MCF 10A (cell line): ENCODE measurements at places on chromosomes 4 and X.
A peak's percentile ranks its signal among the peaks of the same experiment; 100 is the strongest.

DNA sequence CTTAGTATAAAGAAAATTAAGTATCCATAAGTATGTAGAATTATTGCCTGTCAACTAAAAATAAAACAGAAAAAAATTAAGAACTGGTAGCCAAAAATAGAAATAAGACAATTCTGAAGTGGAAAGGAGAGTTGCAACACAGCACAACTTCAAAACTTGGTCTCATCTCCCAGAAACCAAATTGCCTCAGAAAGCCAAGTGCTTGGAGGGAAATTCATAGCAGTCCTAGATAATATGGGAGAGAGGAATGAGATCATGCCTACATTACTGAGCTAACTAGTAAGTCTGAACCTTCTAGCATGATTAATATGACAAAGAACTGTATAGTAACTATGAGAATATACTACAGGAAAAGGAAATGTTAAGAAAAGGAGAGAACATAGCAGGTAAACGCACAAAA is 256.5 kb downstream of the LDB2 start:
- peaks cover 73% of the 10 kb centered on the region for H3K27me3 ChIP-seq
- peaks cover 7% of the 10 kb centered on the region for H3K4me1 ChIP-seq
- H3K4me3 ChIP-seq: no peak overlapping the region

GRCh38 chrX:71913156-71913950 is 2.7 kb downstream of the NHSL2 start:
- no peak for DNase-seq
- H3K4me1 ChIP-seq: no peaks in the 10 kb centered on the region
- H3K27me3 ChIP-seq: peaks cover 74% of the 10 kb centered on the region
- no peak overlapping the region for H3K27ac ChIP-seq
- H3K4me3 ChIP-seq: no peak overlapping the region
- H3K36me3 ChIP-seq: no peaks in the 10 kb centered on the region

DNA sequence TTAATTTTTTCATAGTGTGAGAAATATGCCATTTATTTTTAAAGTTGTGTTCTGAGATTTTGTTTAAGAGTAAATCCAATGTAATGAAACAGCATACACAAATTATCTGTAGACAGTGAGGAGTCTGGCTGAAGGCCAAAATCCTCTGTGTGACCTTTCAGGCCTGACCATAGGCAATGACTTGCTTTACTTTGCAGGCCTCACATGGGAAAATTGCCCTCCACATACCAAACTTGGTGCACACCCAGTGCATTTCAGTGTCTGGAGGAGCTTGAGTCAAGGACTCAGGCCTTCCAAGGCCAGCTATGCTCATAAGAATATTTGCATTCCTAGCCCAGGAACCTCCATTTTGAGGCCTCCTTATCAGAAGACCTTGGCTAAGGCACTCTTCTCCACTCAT is 430.1 kb downstream of the GABRG1 start:
- no peaks in the 10 kb centered on the region for H3K36me3 ChIP-seq
- peak; percentile 76 for DNase-seq
- peaks cover 7% of the 10 kb centered on the region for H3K4me1 ChIP-seq

DNA sequence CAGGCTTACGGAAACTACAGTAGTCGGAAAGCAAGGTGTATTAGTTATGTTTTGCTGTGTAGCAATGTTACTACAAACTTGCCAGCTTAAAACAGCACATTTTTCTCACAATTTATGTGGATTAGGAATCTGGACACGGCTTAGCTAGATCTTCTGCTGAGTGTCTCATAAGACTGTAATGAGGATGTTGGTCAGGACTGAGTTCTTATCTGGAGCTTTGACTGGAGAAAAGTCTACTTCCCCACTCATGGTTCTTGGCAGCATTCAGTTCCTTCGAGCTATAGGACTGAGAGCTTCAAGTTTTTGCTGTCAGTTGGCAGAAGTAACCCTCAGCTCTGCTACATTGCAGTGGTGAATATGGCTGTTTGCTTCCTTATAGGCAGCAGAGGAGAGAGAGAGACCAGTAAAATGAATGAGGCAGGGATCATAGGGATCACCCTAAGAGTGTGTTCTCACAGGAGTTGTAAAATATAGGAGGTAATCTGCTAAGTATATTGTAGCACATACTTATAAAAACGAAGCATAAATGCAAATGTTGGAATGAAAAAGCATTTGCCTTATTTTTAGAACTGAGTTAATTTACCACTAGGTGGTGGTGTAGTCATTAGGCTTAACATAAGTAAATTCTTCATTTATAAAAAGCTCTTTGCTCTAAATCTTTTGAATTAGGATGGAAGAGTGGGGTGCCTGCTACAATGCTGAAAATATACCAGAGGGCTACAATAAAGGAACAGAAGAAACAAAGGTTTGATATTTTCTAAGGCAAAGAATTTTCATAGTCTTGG is 38.6 kb downstream of the ALG13 start:
- H3K27me3 ChIP-seq: peaks cover 35% of the 10 kb centered on the region
- peaks cover 29% of the 10 kb centered on the region for H3K36me3 ChIP-seq
- H3K27ac ChIP-seq: no peak overlapping the region
- DNase-seq: peak; percentile 3

DNA sequence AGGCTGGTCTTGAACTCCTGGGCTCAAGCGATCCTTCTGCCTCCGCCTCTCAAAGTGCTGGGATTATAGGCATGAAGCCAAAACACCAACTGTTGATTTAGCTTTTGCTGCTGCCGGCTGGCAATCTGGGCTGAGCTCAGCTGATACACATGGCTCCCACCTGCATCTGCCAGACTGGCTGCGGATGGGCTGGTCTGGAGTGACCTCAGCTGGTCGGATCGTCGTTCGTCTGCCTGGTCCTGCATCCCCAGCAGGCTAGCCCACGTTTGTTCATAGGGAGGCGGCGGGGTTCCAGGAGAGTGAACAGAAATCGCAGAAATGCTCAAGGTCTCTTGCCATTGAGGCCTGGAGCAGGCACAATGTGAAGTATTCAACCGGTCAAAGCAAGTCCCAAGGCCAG is 74.4 kb upstream of the DDX3X start:
- DNase-seq: no peak
- peaks cover 31% of the 10 kb centered on the region for H3K27me3 ChIP-seq
- H3K4me1 ChIP-seq: no peaks in the 10 kb centered on the region
- no peak overlapping the region for H3K27ac ChIP-seq
- H3K36me3 ChIP-seq: no peaks in the 10 kb centered on the region
